ENCODE measurements at places on chromosomes 12 and 14. TPM values are rescaled to one million over a fixed set of nuclear protein-coding genes. Genes with fewer than 3 reads are reported as not detected.

Gene FAM186B
- 0.63 TPM for total RNA-seq

Gene SLCO1B1
- not detected for total RNA-seq

Gene ASCL1
- not detected for total RNA-seq

Gene KRT3
- total RNA-seq, result not detected

Gene E2F7
- 1.6 TPM for total RNA-seq

Gene PPM1H
- 0.17 TPM for total RNA-seq

Gene IL31
- total RNA-seq, result not detected

Gene TMTC2
- total RNA-seq, result 15.9 TPM

Gene SPIC
- not detected for total RNA-seq

Gene KIF21A
- total RNA-seq, result 2.4 TPM

Gene DIABLO
- total RNA-seq, result 63.2 TPM

Gene RECQL
- total RNA-seq, result 58.0 TPM

Gene EID3
- 9.1 TPM for total RNA-seq

Gene RPGRIP1
- total RNA-seq, result not detected

Gene IFNG-AS1
- total RNA-seq, result under 0.01 TPM

Gene TAC3
- total RNA-seq, result not detected

Gene TTC7B
- total RNA-seq, result 13.1 TPM

Gene PGF
- total RNA-seq, result 8.7 TPM

Gene TAS2R14
- total RNA-seq, result 2.0 TPM

Gene ACSS3
- 12.2 TPM for total RNA-seq

Gene BTBD7
- 16.9 TPM for total RNA-seq

Gene KRT78
- total RNA-seq, result not detected

Gene DHRS2
- 0.17 TPM for total RNA-seq

Gene SLC38A4
- total RNA-seq, result 0.34 TPM

Gene GARIN6
- total RNA-seq, result not detected

Gene ABCC9
- 10.5 TPM for total RNA-seq

Gene ACVRL1
- total RNA-seq, result 70.5 TPM

Gene SPX
- 0.63 TPM for total RNA-seq

Gene KCNH3
- total RNA-seq, result 0.52 TPM

Gene CCDC38
- total RNA-seq, result not detected

Gene FLRT2
- total RNA-seq, result 0.77 TPM

Gene KRT8
- total RNA-seq, result 0.95 TPM

Gene AQP6
- not detected for total RNA-seq

Gene BBOF1
- 4.6 TPM for total RNA-seq

Gene OTOGL
- 0.43 TPM for total RNA-seq

Data from bronchial smooth muscle cell (primary cell).